ENCODE measurements at places on chromosomes 4 and X. TPM values are rescaled to one million over a fixed set of nuclear protein-coding genes. Genes with fewer than 3 reads are reported as not detected.

DNA sequence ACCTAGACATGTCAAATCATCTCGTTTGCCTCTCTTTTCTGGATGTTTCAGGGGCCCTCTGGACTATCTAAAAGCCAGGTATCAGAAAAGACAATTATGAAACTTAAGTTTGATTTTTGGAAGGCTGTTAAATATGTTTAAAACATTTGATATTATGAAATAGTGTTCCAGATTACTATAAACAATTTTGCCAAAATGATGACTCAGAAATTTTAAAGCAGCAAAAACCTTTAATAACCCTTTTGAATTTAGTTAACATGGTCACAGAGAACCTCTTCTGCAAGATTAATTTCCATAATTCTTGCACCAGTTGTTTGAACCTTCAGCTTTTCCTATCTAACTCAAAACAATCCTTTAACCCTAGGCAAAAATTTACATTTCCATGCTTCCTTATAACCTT is 18.8 kb upstream of the FAM47E start:
- DNase-seq: no peak

DNA sequence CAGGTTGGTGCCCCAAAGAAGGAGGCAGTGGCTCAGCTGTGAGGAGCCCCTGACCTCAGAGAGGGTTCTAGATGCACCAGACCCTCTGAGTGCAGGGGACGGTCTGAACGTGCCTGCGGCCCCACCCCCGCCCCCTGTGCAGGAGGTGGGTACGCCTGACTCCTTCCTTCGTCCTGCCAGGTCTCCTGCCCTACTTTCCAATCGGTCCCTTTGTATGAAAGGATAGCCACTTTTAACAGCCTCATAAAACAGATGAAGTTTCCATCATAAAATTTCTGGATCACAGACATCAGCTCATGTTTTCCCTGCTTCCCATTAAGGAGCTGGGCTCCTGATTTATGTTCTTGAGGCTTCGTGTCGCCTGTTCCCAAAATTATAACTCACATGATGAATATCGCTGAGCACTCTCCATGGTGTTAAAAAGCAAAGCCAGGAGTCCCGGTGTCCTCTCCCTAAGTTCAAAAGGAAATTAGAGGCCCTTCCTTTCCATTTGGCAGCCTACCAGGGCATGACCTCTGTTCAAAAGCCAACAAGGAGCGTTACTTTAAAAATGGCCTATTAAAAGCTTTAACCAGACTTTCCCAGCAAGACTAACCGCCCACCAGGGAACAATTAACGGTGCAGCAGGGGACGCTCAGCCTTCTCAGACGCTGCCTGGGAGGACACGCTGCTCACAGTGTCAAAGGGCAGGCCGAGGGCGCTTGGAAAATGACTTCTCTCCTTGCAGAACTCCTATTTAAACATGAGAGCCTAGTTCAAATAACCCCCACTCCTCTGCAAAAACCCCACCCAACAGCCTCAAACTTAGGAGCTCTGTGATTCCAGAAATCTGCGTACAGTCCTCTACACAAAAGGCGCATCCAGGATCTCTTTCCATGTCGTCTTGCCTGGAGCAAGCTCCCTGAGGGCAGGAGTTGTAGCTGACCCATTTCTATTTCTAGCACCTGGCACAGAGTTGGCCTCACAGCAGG is 181.9 kb downstream of the AFAP1 start:
- no peak for DNase-seq

DNA sequence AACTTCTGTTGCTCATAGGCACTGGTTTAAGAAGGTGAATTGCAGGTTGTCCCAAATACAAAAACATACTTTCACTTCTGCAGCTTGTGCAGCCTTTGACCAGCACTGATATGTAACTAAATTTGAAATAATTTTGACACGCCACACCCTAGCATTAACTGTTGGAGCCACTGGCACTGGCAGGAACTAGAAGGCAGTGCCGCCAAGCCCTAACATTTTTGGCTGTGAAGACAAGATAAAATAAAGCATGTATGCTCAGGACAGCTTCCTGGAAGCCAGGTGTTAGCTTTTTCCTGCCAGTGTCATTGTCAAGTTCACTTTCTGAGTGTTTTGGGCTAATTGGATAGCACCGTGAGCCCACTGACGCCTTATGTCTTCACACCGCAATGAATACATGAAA is 65.3 kb upstream of the FBXW7 start:
- DNase-seq: no peak

GRCh38 chrX:100750883-100751282 is 19.0 kb upstream of the SYTL4 start:
- DNase-seq: no peak

- no peak for DNase-seq
These were observed 35.1 kb downstream of the CLDN22 start for GRCh38 chr4:183284965-183285364.

- DNase-seq: no peak
These were observed 117.3 kb upstream of the NOCT start for GRCh38 chr4:138898282-138898681.

- DNase-seq: no peak
These were observed 38.8 kb downstream of the SEPTIN6 start for GRCh38 chrX:119654112-119654531.

The SERPINA7 gene
- not detected for total RNA-seq

The RBM46 gene
- not detected for total RNA-seq

The DAPP1 gene
- total RNA-seq: 18.8 TPM

The WNK3 gene
- 0.13 TPM for total RNA-seq

Measured in CD8-positive, alpha-beta memory T cell (primary cell).